ENCODE measurements at places on chromosomes 2 and 18.

- DNase-seq, result no peak
Measured at GRCh38 chr2:68853915-68854314, 17.3 kb downstream of the BMP10 start.

GRCh38 chr18:65326805-65327204 is 424.0 kb upstream of the CDH7 start:
- DNase-seq, result no peak

DNA sequence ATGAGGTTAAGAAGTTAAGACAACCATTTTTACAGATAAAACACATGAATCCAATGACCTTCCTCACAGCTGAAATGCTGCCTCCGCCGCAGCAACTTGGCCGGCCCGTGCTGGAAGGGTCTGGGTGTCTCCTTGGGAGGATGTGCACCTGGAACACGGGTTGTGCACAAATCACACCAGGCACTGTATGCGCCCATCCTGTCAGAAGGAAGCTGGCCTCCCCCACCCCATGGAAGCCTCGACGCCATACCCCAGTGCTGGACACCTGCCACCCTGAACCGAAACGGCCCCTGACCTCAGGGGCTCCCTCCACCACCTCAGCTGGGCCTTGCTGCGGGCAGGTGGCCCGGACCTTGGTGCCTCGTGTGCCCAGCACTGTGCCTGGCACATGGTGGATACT is 111.8 kb downstream of the PXDN start:
- DNase-seq, result no peak

DNA sequence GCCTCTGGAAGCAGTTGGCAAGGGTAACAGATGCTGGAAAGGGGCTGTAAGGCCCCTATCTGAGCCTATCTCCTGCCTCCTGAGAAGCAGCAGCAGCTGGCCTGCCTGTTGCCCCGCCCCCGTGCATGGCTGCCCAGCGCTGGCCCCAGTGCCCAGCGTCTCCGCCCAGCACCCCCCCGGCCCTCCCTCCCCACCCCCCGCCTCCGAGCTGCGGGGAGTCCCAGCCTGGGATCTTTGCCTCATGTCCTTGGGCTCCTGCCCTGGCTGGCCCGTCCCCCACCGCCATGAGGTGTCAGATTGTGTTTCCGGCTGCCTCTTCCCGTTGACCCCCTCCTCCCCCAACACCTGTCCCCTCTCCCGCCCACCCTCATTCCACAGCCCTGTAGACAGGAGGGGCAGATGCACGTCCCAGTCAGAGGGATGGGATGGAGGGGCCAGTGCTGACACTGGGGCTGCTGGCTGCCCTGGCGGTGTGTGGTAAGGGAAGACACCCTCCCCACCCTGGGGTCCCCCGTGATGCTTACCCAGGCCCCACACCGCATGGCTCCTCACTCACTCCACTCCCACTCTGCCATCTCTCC is at the start of gene CHRND:
Gene CHRND, plus strand, starts transcription at position 370 of the 581 bp plus-strand sequence. Its CDS starts 56 bp downstream, at position 426.
- DNase-seq, result no peak

DNA sequence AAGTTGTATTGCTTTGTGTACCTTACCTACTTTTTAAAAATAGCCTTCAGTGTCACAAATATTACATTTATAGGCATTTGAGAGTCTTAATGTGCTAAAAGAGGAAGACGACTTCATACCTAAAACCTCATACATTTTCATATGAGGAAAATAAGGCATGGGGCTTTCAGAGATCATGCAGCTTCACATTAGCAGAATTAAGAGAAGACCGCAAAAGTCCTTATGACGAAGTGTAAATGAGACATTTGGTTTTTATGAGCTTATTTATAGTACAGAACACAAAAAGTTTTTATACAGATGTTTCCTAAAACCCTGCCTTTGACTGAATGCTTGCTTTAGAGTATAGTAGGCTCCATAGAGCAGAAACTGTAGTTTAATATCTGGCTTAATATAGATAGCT is 10.1 kb upstream of the CCDC138 start:
- DNase-seq, result no peak

DNA sequence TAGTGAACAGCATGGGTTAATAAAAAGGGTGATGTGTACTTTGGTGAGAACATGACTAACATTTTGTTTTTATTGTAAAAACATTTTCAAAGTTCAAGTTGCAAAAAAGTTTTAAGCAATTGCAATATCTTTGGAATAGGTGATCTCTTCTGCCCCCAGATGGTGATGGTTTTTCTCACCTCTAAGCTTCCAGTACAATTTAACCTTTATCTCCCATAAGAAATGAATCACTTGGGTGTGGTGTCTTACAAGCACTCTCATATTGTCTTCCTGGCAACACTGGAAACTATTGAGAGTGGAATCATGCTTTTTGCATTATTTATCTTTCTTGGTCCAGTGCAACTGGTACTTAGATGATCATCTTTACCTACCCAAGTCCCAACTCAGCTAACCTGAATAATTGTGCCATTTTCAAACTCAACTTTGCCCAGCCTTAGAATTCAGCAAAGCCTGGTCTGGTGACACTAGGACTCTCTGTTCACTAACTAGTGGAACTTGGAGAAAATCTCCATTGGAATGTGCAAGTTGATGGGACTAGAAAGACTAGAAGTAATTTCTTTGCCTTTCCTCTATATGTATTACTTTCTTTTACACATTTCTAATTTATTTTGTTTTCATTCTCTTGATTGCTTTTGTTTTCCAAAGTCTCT is 964.7 kb upstream of the ZEB2 start:
- DNase-seq, result no peak

- no peak for DNase-seq
Measured at GRCh38 chr2:58918141-58918540, 677.0 kb upstream of the FANCL start.
